ENCODE measurements at places on chromosomes 5 and 9. TPM values are rescaled to one million over a fixed set of nuclear protein-coding genes. Genes with fewer than 3 reads are reported as not detected.

Gene KIF24
- 5.5 TPM for total RNA-seq

Gene FOXE1
- total RNA-seq = 0.25 TPM

Gene DELE1
- total RNA-seq = 39.9 TPM

Gene ARHGEF37
- total RNA-seq = 11.8 TPM

Gene SLC22A4
- 0.47 TPM for total RNA-seq

Gene ZNF782
- total RNA-seq = 9.3 TPM

Gene FXN
- 8.7 TPM for total RNA-seq

Gene LMX1B
- total RNA-seq = 0.16 TPM

Gene MLLT3
- total RNA-seq = 31.8 TPM

Gene GDNF
- 0.49 TPM for total RNA-seq

DNA sequence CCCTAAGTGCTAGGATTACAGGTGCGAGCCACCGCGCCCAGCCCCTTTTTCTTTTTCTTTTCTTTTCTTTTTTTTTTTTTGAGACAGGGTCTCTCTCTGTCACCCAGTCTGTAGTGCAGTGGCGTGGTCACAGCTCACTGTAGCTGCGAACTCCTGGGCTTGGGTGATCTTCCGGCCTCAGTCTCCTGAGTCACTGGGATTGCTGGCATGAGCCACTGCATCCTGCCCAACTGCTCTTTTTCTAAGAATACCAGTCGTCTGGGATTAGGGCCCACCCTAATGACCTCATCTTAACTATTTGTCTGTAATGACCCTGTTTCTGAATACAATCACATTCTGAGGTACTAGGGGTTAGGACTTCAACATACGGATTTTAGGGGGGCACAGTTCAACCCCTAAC is 34.1 kb upstream of the NANS start:
- no peak for ATAC-seq

- no peak for ATAC-seq
Observed at GRCh38 chr5:140208065-140208464, 33.1 kb downstream of the CYSTM1 start.

GRCh38 chr9:135887585-135888050 is 19.7 kb downstream of the CAMSAP1 start:
- peak; percentile 20 for ATAC-seq

DNA sequence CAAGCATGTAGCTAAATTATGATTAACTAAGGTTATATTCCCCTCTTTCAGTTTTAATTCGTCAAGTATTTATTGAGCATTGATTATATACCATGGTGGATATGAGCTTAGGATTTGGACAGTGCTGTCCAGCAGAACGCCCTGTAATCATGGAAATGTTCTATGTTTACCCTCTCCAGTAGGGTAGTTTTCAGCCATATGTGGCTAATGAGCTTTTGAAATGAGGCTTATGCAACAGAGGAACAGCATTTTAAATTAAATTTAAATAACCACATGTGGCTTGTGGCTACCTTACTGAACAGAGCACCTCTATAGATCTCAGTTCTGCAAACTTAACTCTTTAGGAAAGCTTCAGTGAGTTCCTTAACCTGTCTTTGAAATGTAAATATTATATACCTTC is 59.1 kb downstream of the JMY start:
- ATAC-seq = peak; percentile 52

DNA sequence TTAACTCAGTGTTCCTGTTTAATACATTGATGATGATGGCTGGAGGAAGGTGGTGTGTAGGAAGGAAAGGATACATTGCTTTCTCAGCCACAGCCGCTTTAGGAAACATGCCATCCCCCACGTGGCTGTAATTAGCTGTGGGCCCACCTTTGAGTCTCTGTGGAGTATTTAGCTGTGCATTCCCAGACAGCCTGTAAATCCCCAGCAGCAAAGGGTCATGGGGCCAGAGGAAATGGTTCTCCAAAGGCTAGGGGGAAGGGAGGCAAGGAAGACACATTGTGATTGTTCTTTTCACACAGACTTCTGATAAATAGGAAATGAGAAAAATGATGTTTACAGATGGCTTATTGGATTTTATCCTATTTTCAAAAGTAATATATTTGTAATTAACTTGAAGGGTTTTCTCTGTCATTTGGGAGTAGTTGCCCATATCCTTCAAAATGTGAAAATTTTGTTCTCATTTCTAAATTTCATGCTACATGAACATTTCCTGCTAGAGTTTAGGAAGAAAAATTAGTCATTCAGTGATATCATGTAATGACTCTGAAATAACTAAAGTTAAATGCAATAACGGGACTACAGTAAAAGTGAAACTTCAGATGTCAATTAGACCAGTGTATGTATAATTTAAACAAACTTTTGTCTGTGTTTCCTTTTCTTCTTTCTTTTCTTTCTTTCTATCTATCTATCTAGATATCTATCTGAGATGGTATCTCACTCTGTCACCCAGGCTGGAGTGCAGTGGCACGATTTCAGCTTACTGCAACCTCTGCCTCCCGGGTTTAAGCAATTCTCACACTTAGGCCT is 24.3 kb upstream of the F2R start:
- ATAC-seq = peak; percentile 41

- peak; percentile 65 for ATAC-seq
Observed at GRCh38 chr9:34403554-34404380, 27.1 kb upstream of the MYORG start.

DNA sequence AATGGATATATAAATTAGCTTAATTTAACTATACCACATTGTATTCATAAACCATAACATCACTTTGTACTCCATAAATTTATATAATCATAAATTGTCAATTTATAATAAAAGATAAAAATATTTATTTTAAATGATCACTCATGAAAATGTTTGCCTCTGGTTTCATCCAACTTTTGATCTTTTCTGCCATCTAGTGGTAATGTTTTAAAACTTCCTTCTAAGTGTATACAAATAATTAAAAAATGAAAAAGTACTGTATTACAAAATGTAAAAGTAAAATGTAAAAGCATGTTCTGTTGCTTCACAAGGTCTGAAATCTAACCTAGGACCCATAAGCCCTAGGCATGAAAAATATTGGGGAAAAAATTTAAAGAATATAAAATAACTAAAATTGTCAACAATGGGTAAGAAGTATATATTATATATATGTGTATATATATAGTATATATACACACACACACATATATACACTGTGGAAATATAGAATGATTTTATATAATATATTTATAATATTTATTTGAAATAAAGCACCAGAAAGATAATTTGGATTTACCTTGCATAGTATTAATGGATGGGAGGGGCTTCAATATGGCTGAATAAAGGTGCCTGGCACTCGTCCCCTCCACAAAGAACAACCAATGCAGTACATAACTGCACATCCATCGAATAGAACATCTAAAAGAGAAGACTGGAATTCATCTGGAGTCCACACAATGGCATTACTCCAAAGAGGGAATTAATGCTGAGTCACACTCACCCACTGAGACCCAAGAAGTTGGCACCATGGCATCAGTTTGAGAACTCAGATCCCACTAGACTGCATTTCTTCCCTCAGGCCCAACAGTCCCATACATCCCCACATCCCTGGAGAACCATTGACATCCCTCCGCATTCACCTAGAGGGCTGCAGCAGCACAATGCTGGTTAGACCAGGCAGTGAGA is 32.5 kb downstream of the ANXA1 start:
- ATAC-seq = no peak

DNA sequence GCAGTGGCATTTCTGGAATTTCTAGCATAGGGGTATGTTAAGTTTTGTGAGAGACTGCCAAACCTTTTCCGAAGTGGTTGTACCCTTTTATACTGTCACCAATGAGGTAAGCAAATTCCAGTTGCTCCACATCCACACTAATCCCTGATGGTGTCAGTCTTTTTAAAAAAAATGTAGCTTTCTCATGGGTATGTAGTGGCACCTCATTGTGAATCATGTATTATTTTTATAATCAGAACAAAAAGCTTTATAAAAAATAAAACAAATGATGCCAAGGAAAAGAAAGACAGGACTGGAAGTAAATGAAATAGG is 93.4 kb upstream of the CLINT1 start:
- ATAC-seq = no peak

GRCh38 chr5:179373961-179374505 is 28.8 kb upstream of the ADAMTS2 start:
- no peak for ATAC-seq

GRCh38 chr5:149860801-149861322 is 83.7 kb downstream of the PDE6A start:
- no peak for ATAC-seq

GRCh38 chr5:153551537-153552079 is 61.1 kb downstream of the GRIA1 start:
- ATAC-seq = peak; percentile 95

- no peak for ATAC-seq
Observed at GRCh38 chr5:86623785-86624483, 6.2 kb downstream of the COX7C start.

- no peak for ATAC-seq
Observed at GRCh38 chr5:121292664-121293063, 559.0 kb upstream of the FTMT start.

- ATAC-seq = peak; percentile 80
Observed at GRCh38 chr5:136011414-136012001, 17.3 kb upstream of the TGFBI start.

GRCh38 chr9:18143073-18143745 is 330.7 kb upstream of the ADAMTSL1 start:
- ATAC-seq = peak; percentile 90

GRCh38 chr5:63245271-63245670 is 666.7 kb downstream of the LRRC70 start:
- ATAC-seq = no peak

DNA sequence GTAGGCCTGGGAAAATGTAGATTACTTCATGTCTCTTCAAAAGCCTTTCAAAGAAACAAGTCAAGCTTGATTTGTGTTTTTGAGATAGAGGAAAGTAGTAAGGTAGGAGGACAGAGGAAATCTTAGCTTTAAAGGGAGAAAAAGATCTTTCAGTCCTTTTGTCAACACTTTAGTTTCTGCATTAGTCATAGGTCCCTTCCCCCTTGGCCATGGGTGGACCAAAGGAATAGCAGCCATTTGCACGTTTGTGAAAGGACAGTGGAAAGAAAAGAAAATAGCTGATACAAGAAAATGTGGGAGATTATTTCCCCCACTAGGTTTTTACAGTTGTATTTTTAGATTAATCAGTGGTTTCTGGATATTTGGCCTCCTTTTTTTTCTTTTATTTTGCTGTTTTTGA is 121.9 kb upstream of the GRHPR start:
- ATAC-seq = no peak

- peak; percentile 80 for ATAC-seq
Observed at GRCh38 chr9:34252670-34253459, 74.0 kb downstream of the UBAP1 start.

- no peak for ATAC-seq
Observed at GRCh38 chr5:4674166-4674565, 466.0 kb upstream of the ADAMTS16 start.

GRCh38 chr9:101513351-101513750 is 20.3 kb upstream of the RNF20 start:
- no peak for ATAC-seq

DNA sequence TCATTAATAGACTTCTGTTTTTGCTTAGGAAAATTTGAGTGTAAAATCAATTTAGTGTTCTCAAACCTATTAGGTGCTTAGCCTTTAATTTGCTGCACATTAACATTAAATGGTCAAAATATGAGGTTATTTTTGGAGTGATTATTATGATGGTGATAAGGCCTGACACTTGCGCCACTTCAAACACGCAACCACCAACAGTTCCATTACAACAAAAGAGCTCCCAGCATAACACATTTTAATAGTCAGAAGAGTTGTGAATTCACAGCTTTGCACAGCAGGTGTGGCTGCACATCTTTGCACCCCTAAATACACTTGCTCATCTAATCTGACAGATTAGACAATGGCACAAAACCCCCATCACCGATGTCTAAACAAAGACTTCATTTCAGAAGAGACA is 940.7 kb downstream of the NR2F1-AS1 start:
- ATAC-seq = no peak

DNA sequence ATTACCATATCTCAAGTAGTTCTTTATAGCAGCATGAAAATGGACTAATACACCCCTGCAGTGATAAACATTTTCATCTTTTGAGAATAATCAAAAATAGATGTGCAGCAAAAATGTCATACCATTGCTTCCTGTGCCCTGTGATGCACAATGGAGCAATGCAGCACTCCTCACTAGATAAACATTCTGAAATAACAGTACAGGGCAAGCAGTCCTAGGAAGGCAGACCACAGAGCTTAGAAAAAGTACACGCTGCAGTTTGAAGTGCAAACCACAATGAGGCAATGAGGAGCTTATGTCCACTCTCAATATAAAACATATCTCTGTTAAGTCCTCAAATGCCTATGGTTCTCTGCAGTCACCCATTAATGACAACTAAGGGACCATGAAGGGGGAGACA is 367.6 kb downstream of the PDE4D start:
- ATAC-seq = peak; percentile 77

DNA sequence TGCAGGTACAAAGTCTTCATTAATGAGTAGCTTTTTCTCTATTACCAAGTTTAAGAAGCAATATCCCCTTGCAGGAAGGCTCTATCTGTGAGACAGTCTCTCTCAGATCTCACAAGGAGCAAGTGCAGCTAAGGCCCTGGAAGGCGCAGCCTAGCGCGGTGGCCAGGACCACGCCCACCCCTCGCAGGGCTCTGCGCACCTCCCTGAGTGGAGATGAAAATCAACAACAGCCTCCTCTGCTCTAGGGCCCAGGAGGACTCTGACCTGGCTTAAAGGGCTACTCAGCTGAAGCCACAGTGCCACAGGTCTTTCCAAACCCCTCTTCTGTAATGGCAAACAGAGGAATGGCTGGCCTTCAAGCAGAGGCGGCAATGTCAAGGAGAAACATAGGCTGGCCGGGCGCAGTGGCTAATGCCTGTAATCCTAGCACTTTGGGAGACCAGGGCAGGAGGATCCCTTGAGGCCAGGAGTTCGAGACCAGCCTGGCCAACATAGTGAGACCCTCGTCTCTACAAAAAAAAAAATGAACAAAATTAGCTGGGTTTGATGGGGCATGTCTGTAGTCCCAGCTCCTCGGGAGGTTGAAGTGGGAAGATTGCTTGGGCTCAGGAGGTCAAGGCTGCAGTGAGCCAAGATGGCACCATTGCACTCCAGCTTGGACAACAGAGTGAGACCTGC is 11.9 kb downstream of the SEC16A start:
- ATAC-seq = no peak

DNA sequence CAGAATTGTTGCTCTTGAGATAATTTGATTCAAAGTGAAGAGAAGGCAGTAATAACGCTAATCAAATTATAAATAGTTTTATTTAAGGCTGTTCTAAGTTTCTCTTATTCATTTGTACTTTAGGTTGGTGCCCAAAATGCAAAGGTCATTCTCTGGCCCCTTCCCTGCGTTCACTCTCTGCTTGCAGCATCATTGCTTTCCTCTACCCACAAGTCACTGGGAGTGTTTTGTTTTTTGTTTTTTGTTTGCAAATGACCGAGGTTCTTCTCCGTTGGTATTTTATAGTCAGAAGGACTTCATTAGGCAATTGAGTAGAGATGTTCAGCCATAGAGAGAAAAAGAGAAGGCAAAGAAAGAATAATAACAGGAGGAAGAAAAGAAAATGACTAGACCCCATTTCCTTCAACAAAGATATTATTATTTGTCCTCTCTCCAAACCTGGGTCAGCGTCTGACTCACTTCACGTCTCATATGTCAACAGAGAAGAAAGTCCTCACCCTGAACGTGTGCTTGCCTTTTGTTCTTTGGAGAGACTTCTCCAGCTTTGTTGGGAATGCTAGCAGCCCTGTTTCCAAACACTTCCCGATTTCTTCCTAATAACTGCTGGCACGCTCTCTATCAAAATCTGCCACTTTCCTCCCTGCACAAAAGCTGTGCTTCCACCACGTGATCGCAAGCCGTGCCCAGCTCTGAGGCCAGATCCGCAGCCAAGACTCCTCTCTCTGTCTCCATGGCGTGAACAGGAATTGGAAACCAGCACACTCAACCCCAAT is 119.8 kb downstream of the EBF1 start:
- ATAC-seq = peak; percentile 82

GRCh38 chr5:179186801-179187200 is 126.6 kb downstream of the ZNF354C start:
- ATAC-seq = no peak
